ENCODE measurements at places on chromosomes 7 and 10.

- no peak for DNase-seq
Observed at GRCh38 chr10:79336739-79337138, 10.5 kb upstream of the PPIF start.

- DNase-seq = no peak
Observed at GRCh38 chr7:14137676-14138075, 148.2 kb upstream of the ETV1 start.

- DNase-seq = no peak
Observed at GRCh38 chr7:137990251-137990941, 11.5 kb downstream of the CREB3L2 start.

- no peak for DNase-seq
Observed at GRCh38 chr10:79070081-79070605, 1.4 kb downstream of the ZMIZ1 start.

GRCh38 chr10:28952523-28952922 lies 275.2 kb downstream of the BAMBI start:
- no peak for DNase-seq

GRCh38 chr7:30524545-30524944 lies 19.9 kb upstream of the GGCT start:
- no peak for DNase-seq

- no peak for DNase-seq
Observed at GRCh38 chr7:988426-988911, 5.5 kb downstream of the CYP2W1 start.

GRCh38 chr7:90570373-90570959 lies 25.7 kb upstream of the CDK14 start:
- no peak for DNase-seq

- no peak for DNase-seq
Observed at GRCh38 chr10:121736315-121737130, 138.3 kb upstream of the FGFR2 start.

GRCh38 chr10:97199152-97199551 lies 13.4 kb upstream of the SLIT1 start:
- no peak for DNase-seq

- DNase-seq = no peak
Observed at GRCh38 chr10:86348321-86349210, 18.0 kb downstream of the GRID1 start.

- DNase-seq = no peak
Observed at GRCh38 chr7:107754642-107755041, 10.7 kb downstream of the CBLL1 start.

DNA sequence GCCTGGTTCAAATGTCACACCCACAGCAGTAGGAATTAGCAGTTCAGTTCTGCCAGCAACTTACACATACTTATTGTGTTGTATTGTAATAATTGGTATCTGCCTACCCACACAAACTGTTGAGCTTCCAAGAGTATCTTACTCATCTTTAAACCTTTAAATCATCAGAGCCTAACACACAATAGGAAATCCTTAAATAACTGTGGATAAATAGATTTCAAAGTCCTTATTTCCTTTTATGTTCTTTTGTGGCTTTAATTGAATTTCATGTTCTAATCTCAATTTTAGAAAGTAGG lies 3.9 kb downstream of the CASD1 start:
- DNase-seq = no peak

DNA sequence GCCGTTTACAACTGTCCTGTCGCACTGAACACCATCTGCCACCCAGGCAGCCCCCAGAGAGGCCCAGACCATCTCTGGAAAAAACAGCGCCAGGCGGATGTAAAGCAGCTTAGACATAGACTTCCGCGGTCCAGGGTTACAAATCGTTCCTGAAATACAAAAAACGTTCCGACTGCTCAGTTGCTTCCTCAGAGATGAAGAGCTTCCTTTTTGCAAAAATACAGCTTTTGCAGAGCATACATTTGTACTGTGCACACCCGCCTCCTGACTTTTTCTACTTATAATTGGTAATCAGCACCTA lies 11.4 kb downstream of the DAGLB start:
- DNase-seq = peak; percentile 55

GRCh38 chr10:117972168-117972837 lies 74.4 kb downstream of the RAB11FIP2 start:
- DNase-seq = no peak

GRCh38 chr10:86863484-86863842 lies 94.0 kb downstream of the MMRN2 start:
- no peak for DNase-seq

DNA sequence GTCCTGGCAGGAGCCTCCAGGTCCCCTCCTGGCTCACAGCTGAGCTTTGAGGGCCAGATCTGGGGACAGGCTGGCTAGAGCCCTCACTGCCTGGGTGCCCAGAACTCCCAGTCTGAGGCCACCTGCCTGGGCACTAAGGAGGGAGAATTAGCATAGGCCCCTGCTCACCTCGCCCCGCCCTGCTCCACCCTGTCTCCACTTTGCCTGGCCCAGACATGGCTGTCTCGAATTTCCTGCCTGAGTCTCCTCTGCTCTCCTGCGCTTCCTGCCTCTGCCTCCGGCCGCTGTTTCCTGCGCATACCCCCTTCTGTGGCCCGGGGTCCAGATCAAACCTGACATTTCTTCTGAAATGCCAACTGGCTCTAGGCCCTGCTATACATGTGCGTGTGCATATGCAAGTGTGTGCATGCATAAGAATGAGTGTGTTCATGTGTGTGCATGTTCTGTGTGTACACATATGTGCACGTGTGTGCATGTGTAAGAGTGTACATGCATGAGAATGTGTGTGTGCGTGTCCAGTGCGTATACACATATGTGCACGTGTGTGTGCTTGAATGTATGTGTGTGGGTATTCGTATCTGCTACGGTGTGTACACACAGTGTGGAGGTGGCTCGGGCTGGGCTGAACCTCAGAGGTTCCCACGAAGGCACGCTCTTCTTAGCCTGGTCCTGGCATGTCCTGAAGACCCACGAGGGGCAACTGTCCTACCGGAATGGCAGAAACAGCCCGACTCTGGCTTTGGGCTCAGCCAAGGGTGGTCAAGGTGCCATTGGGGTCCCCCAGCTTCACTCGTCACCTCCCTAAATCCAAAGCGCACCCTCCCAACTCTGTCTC lies 64.9 kb downstream of the MYL10 start:
- DNase-seq = no peak

- no peak for DNase-seq
Observed at GRCh38 chr10:132532179-132532578, 5.4 kb upstream of the INPP5A start.

- no peak for DNase-seq
Observed at GRCh38 chr7:35823440-35823839, 22.6 kb downstream of the SEPTIN7 start.
